ENCODE measurements at places on chromosomes 13 and 19.

GRCh38 chr13:61156753-61157152, 258.9 kb downstream of the PCDH20 start:
- DNase-seq: no peak

GRCh38 chr19:34881982-34882381, 44.7 kb upstream of the ZNF30 start:
- no peak for DNase-seq

DNA sequence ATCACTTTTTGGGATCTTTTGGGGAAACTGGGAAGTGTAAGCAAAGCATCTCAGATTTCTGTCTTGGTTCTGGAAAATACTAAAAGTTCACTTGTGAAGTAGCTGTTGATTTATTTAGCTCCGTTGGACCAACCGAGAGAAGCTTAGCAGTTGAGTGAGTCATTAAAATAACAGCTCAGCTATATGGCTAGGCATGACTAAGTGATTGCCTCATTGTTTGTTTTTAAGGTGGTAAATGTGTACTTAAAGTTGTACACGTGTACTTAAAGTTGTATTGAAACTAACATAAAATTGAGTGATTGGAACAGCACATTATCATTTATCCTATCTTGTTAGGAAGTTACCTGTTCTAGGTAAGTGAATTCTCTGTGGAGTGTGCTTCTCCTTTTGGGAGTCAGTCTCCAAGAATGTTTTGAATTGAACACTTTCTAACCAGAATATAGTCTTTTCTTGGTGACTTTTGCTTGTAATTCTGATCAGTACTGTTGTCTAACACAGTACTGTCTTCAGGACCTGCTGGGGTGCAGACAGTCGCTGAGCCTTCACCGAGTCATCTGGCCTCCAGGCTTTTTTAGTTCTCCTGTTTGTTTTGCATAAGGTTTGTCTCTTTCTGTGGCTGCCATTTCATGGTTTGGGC, 2.9 kb upstream of the DCUN1D2 start:
- no peak for DNase-seq

DNA sequence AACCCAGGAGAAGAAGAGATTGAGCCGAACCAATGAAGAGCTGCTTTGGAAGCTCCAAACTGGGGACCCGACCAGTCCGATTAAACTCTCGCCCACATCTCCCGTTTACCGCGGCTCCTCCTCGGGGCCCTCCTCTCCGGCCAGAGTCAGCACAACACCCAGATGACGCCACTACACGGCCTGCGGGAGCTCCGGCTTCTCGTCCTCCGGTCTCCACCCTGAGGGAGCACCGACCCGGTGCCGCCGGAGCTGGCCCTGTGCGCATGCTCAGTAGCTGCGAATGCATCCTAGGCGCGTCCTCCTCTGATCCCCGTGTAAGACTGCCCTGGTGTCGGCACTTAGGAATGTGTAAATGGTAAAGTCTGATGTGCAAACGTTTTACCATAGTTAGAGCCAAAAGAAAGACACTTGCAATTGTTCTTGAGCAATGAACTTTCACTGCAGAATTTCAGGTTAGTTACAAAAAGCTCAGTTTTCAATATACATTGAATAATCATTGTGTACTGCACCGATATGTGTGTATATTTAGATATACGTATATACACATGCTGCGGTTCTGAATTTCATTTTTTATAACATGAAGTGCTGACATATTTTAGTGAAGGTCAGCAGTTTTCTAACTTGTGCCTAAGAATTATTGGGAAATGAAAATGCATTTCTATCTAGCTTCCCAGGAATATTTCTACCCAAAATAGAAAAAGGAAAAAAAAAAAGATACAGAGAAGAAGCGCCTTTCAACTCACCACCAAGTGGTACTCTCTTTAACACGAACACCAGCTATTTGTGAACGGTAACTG, 92.2 kb downstream of the SLC7A1 start:
- DNase-seq: no peak

- DNase-seq: no peak
These were observed 395.8 kb upstream of the KLF12 start for GRCh38 chr13:74530011-74530410.

- DNase-seq: peak; percentile 72
These were observed at the start of gene SLC25A23 for GRCh38 chr19:6459262-6460098. TSS of gene SLC25A23 (minus strand) at chr19:6459792. CDS start at chr19:6459628, 164 bp downstream.

GRCh38 chr13:70809588-70809987, 701.3 kb upstream of the KLHL1 start:
- no peak for DNase-seq

DNA sequence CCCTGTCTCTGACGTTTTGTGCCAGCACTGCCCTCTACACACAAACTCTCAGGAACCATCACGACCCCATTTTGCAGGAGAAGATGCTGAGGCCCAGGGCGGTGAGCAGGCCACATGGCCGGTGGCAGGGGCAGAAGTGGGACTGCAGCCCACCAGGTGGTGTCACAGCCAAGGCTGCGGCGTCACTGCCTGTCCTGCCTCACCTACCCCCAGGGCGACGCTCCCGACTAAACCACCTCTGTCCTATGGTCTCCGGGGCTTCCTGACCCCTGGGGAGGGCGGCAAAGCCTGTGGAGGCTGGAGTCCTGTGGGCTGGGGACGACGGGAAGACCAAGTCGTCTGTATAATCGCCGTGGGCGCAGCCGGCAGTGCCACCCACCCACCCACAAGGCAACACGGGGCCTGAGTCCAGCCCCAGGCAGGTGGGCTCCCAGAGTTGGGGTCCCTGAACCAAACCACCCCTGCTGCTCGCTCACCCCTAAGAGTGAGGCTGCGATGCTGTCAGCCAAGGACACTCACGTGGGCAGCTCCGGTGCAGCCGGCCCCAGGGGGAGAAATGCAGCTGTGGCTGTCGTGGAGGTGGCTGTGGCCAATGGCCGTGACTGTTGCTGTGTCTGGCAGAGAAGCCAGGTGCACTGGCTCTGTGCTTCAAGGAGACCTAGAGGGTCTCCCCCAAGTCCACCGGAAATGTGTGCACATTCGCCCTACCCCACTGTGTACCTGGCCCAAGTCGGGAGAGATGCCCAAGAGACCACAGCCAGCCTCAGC, 29.7 kb downstream of the RASA3 start:
- no peak for DNase-seq

GRCh38 chr19:52226652-52227051, 36.8 kb downstream of the PPP2R1A start:
- DNase-seq: no peak

DNA sequence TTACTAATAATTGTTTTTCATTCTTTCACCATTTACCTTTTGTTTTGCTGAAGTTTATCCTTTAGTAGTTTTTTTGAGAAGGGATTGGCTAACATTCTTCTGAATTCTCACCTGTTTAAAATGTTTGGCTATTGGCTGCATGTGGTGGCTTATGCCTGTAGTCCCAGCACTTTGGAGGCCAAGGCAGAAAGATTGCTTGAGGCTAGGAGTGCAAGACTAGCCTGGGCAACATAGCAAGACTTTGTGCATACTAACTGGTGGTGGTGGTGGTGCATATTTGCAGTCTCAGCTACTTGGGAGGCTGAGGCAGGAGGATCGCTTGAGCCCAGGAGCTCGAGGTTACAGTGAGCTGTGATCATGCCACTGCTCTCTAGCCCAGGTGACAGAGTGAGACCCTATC, 27.5 kb upstream of the RNF113B start:
- no peak for DNase-seq

DNA sequence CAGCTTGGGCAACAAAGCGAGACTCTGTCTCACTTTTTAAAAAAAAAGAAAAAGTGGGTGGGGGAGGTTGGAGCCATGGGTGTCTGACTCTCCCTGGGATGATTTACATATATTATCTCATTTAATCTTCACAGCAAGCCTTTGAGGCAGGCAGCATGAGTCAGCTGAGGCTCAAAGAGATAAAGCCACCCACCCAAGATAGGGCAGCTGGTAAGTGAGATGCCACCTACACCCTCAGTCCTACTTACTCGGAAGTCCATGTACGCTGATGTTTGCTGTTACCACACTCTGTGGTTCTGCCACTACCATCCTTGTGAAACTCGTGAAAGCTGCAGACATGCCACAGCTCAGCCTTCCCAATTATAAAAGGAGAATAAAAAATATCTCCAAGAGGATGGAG, 142.0 kb upstream of the TSHZ3 start:
- DNase-seq: no peak

DNA sequence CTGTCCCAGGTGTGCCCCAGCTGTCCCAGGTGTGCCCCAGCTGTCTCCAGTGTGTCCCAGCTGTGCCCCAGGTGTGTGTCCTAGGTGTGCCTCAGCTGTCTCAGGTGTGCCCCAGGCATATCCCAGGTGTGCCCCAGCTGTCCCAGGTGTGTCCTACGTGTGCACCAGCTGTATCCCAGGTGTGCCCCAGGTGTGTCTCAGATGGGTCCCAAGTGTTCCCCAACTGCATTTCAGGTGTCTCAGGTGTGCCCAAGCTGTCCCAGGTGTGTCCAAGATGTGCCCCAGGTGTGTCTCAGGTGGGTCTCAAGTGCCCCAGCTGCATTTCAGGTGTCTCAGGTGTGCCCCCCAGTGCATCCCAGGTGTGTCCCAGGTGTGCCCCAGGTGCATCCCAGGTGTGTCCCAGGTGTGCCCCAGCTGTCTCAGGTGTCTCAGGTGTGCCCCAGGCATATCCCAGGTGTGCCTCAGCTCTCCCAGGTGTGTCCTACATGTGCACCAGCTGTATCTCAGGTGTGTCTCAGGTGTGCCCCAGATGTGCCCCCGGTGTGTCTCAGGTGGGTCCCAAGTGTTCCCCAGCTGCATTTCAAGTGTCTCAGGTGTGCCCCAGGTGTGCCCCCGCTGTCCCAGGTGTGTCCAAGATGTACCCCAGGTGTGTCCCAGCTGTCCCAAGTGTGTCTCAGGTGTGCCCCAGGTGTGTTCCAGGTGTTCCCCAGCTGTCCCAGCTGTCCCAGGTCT, 1.3 kb upstream of the GRK1 start:
- DNase-seq: no peak

DNA sequence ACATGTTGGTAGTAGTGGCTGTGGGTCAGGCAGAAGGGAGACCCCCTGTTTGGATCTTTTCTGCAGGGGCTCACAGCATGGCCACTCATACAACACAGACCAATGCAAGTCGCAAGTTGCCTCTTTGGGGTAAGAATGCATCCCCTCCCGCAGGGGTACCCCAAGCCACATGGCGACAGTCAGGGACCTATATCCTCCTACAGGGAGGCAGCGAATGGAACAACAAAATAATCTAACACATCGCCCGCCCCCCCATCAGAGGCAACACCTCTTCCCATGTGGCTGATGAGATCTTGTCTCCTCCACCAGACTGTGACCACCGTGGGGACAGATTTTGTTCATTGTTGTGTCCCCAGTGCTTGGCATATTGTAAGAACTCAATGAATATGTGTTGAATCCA, 40.7 kb upstream of the PNMA8B start:
- DNase-seq: no peak

- DNase-seq: no peak
These were observed 6.0 kb downstream of the SYCE2 start for GRCh38 chr19:12913011-12913561.

DNA sequence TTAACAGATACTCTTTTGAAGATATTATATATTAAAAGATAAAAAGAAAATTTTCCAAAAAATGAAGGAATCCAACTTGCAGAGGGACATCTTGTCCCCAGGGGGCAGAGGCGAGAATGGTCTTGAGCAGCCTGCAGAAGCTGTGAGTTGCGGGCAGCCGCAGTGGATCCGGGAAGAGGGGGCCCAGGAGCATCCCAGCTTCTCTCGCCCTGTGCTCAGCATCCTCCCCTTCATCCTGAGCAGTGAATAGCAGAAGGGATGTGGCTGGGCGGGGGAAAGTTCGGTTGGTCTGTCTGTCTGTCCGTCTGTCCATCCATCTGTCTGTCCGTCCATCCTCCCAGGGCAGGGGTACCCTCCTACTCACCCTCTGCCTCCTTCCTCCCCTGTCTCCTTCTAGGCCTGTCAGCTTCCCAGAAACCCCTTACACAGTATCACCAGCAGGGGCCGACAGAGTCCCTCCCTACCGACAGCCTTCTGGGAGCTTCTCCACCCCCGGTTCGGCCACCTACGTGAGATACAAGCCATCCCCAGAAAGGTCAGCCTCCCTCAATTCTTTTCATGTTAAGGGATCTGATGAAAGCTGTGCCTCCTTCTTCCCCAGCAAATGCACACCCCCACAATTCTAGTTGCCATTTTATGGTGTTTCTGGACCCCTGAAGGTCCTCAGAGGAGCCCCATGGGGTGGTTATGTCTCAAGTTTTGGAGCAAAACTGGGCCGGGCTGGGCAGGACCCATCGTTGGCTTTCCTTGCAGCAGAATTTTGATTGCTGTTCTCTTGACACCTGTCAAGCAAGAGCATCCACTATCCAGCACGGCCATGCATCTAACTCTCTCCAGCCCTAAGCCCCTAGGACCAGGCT, 81.6 kb downstream of the DPF1 start:
- peak; percentile 9 for DNase-seq

DNA sequence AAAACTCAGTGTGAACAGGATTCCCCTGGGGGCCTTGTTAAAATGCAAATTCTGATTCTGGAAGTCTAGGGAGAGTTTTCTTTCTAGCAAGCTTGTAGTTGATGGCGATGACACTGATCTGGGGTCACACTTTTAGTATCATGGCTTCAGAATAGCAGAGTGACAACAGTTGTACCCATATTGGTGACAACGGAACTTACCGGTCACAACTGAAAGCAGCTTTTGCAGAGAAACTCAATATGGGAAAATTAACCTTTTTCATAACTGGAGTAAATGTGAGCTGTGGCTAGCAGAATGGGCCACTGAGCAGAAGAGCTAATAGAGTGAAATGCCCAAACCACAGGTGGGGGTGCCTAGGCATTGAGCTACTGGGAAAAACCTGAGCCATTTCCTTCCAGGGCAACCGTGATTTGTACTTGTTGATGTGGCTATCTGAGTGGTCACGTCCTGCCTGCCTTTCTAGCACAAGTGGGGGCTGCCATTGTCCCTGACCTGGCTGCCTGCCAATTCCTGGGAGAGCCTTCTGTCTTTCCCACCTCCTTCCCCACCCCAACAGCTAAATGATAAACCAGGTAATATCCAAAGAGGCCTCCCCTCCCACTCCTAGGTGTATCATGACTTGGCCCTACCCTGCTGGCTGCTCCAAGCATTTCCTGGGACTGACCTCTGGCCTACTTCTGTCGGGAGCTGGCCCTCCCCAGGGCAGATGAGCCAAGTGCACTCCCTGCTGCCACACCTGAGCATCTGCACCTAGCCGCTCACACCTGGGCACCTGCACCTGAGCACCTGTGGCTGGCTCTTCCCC, 1.7 kb upstream of the SLC10A2 start:
- no peak for DNase-seq

- DNase-seq: no peak
These were observed 1.0 kb downstream of the HAUS5 start for GRCh38 chr19:35613574-35613973.

GRCh38 chr19:20968092-20968491, 45.0 kb downstream of the ZNF85 start:
- no peak for DNase-seq

DNA sequence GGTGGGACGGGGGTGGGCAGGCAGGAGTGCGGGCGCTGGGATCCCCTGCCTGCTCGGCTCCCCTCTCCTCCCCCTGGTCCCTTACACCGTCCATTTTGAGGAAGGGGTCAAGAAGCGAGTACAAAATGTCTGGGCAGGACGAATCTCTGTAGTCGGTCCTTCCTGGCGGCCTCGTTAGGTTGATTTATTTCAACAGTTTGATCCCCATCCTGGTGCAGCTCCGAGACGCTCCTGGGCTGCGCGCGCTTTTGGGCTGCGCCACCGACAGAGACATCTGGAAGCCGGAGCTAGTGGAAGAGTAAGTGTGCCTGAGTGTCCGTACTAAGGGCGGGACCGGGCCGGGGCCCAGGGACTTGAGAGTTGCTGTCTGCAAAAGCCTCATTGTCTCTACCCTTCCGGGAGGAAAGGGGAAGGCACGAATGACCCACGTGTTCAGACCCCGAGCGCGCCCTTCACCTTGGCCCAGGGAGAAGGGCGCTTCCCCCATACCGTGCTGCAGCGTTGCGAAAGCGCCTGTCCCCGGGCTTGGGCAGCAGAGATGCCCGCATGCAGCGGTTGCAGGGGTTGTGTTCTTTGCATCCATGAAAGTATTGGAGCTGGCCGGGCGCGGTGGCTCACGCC, 1.8 kb downstream of the ZNF114 start:
- peak; percentile 38 for DNase-seq
